Skeletal muscle cell (primary cell): ENCODE measurements at places on chromosomes 4 and X.

GRCh38 chr4:90127706-90128345 lies 632 bp downstream of the CCSER1 start:
- DNase-seq: no peak

GRCh38 chr4:4875147-4875546 lies 15.7 kb downstream of the MSX1 start:
- DNase-seq: no peak

- no peak for DNase-seq
These were observed 193.3 kb downstream of the ANKRD50 start for GRCh38 chr4:124519196-124519595.

GRCh38 chr4:732486-732885 lies 26.9 kb downstream of the PCGF3 start:
- DNase-seq: no peak

DNA sequence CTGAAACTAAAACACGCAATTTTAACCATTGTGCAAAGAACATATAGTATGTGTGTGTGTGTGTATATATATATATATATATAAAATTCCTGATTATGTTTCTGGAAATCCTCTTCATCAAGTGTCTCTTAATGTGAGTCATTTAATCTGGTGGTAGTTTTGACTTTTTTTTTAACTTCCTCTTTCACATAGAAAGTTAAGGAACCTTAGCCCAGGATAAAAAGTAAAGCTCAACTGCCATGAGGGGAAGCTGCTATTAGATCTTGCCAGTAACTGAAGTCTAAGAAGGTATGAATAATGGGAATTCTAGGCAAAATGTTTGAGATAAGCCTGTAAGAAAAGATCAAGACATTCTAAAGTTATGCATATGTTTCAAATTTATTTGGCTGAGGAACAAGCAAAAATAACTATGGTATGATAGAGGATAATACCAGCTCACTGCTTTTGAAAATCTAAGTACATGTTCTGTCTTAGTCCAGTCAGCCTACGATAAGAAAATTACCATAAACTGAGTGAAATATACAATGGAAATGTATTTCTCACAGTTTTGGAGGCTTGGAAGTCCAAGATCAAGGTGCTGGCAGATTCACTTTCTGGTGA lies 757.0 kb downstream of the TRAM1L1 start:
- no peak for DNase-seq

DNA sequence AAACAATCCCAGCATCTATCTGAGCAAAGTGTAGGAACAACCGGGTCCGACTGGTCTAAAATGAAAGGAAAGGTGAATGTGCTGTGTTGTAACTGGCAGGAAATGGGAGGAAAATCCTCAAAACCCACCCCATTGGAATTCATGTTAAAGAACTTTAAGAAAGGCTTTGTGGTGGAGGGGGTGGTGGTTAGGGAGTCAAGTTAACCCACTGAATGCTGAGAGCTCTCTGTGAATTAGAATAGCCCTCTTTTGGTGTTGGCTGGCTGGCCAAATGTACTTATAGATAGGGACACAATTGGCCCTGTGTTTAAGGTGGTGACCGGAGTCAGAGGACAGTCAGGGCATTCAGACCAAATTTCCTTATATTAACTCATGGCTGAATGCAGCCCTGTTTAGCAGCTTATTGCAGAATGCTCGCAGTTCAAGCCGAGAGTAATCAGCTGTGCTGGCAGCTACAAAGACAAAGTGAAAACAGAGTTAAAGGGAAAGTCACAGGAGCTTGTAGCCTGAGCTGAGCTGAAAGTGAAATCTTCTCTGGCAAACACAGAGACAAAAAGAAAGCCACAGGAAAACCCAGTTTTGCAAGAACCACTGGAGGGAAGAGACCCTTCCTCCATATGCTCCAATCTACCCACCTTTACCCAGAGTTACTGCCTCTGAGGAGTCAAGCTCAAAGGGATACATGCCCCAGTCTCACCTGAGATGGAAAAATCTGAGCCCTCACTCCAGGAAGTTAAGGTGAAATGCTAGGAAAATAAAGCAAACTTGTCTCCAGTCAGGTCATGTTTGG lies 38.5 kb upstream of the UGT2B7 start:
- DNase-seq: peak; percentile 21

DNA sequence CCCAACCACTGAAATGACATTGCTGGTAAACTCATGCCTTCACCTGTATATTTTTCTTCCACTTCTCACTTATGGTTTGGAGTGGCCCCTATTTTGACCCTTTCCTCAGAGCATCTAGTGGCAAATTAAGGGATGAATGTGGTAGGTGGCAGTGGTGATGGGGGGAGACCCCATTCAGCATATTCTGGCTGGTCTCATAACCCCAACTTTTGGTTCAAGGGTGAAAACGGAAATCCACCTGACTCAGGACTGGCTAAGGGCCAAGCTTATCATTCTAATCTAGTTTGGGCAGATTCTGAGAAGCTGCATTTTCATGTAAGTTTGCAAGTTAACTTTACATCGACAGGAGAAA lies 47.0 kb upstream of the NSUN7 start:
- DNase-seq: no peak

DNA sequence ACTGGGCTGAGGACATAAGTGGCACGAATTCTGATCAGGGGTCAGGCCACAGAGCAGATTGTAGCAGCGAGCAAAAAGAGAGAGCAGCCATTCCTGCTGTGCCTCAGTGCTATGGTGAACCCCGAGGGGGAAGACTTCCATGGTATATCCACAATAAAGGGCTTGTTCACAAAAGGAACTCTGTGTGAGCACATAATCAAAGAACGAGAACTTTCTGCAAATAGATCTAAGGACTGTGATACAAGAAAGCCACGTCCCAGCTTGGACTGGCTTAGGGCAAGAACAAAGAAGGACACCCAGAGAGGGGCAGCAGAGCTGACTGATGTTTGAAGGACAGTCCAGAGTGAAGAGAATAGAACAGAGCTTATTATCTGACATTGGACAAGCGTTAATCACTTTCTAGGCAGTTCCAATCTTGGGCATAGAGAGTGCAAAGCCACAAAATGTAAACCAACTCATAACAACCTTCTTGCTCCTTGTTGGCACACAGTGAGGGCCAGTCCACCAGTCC lies 24.0 kb downstream of the PPEF2 start:
- DNase-seq: no peak

DNA sequence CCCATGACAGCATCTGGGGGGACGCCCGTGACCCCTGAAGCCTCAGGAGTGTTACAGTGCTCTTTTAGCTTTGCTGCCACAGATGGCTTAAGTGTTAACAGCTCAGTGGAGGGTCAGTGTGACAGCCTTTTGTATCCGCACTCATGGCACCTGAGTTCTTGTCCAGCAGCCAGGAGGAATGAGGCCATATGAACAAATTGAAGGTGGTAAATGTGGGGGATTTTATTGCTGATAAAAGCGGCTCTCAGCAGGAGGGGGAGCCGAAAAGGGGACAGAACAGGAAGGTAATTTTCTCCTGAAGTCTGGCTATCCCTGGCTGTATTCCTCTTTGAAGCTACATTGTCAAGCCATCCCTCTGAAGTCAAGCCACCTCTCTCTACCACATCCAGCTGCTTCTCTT lies 441.0 kb downstream of the RAPGEF2 start:
- no peak for DNase-seq

DNA sequence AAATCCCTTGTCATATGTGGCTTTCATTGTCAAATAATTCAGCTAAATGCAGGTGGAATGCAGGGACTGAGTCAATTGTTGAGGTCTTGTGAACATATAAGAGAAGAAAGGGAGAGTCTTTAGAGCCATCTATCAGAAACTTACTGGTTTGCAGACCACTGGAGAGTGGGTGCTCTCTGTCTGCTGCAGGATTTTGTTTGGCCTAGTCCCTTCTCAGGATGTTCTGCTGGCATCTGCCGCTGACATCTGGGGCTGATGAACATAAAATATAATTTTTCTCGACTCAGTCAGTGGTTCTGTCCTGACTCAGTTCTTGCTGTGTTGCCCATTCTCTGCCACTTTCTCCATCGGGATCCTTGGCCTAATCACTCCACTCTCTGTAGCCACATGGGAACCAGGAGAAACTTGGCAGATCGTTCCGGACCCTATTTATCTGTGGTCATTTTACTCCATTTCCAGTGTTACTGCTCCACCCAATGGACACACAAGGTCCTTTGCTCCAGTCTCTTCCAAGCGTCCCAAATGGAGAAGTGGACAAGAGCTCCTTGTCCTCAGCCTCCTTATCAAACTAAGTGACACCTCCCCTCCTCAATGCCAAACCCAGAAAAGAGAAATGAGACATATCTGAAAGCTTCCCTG lies 436.2 kb downstream of the FAT4 start:
- peak; percentile 24 for DNase-seq

DNA sequence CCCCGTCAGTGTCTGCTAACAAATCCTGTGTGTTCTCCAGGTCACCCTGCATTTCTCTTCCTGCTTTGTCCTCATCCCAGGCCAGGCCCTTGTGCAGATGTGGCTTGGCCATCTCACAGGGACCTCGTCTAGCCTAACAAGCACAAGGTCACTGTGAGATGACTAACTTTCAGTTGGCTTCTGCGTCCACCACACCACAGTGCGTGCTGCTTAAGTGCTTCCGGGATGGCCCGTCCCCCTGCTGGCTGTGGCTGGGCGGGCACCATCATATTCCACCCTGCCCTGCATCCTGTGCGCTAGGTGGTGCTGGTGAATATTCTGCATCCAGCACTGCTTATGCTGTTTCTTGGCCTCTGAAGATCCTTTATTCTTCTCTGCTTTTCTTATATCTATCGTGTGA lies 33.8 kb downstream of the RBBP7 start:
- no peak for DNase-seq

DNA sequence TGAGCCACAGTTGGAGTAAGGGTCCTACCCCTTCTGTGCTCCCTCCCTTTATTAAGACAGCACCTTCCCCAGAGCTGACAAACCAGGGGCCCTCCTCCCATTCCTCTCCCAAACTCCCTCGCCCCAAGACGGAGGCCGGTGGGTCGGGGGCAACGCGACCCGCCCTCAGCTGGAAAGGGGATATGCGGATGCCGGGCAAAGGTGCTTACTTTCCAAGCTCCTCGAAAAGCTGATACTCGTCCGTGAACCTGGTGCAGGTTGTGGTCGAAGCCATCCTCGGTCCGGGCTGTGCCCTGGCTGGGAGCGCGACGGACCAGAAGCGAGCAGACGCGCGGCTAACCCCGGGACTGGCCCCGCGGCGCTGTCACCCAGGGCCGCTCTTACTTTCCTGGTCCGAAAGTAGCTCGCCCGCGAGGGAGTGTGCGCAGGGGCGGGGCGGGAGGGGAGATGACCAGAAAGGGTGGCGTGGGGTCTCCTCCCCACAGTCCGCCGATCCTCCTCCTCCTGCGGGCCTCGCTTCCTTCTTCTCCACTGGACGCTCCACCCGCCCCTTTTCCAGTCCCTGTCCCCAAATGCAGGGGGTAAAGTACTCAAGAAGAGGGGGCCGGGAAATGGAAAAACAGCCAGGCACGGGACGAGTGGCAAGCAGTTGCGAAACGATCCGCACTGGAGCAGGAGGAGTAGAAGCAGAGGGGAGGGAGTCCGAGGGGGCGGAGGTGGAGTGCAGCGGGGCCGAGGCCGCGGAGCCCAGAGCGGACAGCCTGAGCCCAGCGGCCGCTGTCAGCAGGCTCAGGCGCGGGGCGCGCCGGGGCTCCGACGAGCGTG lies 531 bp downstream of the CAMK2D start:
- no peak for DNase-seq

- no peak for DNase-seq
These were observed 22.0 kb downstream of the GUCY1B1 start for GRCh38 chr4:155780775-155781174.

GRCh38 chrX:103585411-103586313 lies at the start of gene TCEAL4:
TSS of gene TCEAL4 (plus strand) at chrX:103585515. CDS start at chrX:103586676, 1,161 bp downstream.
- no peak for DNase-seq

GRCh38 chrX:82161195-82161594 lies 959.3 kb downstream of the SH3BGRL start:
- no peak for DNase-seq

DNA sequence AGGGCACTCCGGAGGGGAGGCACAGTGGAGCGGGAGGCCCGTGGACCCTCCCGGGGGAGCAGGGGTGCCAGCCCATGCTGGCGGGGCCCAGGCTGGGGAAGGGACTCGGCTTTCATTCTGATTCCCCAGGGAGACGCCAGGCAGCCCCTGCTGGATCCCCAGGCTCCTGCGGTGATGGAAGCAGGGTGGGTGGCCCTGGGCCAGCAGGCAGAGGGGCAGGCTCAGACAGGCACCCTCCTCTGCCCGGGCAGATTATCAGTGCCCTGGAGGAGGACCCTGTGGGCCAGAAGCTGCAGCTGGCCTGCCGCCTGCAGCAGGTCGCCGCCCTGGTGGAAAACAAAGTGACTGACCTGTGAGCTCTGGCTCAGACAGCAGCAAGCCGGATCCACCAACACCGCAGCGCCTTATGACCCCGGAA lies 2.1 kb upstream of the SRPK3 start:
- no peak for DNase-seq

- DNase-seq: no peak
These were observed 70.4 kb downstream of the RFC1 start for GRCh38 chr4:39295784-39296183.

DNA sequence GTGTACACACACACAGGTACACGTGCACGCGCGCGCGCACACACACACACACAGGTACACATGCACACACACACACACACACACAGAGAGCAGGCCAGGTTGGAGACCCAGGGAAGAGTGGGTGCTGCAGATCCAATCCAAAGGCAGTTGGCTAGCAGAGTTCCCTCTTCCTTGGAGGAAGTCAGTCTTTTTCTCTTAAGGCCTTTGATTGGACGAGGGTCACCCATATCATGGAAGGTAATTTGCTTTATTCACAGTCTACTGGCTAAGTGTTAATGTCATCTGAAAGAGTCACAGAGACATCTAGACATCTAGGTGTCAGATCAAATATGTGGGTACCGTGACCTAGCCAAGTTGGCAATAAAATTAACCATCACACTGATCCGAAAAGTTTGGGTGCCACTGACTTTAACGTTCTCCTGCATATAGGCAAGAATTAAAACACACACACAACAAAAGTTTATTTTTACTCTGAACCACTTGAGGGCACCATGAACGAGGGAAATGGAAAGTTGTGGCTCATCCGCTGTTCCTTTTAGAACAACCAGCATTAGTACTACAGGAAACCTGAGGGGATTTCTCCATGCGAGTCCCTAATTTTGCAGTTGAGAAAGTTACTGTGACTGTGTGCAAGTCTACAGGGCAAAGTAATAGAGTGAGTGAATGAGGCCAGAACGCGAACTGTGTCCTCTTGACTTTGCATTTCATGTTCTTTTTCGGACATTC lies 66.0 kb upstream of the STOX2 start:
- DNase-seq: no peak

GRCh38 chrX:118698516-118699170 lies 28.8 kb upstream of the IL13RA1 start:
- no peak for DNase-seq

DNA sequence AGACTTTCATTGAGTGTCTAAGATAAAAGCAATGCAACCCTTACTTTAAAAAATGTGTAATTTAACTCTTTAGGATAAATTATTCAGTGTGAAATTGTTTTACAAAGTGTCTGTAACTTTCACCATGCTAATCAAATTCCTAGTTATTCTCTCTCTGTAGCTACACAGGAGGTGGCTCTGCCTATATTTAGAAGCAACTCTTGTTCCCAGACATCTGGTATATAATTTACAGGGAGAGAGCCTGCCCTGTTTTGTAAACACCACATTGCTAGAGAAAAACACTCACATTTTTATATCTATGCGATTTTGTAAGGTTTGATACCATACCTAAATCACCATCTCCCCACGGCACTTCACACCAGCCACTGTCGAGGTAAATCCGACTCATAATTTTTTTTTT lies 35.5 kb upstream of the SPATA4 start:
- no peak for DNase-seq
